ENCODE measurements at places on chromosomes 12 and 14.

- DNase-seq, result peak; percentile 17
Observed at GRCh38 chr12:132218915-132219314, 74.7 kb downstream of the NOC4L start.

DNA sequence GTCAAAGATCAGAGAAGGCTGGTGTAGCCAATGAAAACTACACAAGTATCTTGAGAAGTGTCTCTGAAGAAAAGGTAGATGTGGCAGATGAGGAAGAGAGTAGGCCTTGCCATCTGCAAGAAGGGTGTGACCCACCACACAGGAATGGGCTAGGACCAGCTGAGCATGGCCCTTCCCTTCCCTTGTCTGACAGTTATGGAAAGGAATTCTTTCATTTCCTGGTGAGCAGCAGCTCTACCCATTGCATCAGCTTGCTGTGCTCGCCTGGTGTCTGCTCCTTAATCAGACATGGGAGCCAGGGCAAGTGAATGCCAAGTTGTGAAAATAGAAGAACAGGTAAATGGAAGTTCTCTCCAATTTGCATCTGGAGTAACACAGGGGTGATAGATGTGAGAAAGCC, 145.2 kb upstream of the KRR1 start:
- peak; percentile 89 for DNase-seq

DNA sequence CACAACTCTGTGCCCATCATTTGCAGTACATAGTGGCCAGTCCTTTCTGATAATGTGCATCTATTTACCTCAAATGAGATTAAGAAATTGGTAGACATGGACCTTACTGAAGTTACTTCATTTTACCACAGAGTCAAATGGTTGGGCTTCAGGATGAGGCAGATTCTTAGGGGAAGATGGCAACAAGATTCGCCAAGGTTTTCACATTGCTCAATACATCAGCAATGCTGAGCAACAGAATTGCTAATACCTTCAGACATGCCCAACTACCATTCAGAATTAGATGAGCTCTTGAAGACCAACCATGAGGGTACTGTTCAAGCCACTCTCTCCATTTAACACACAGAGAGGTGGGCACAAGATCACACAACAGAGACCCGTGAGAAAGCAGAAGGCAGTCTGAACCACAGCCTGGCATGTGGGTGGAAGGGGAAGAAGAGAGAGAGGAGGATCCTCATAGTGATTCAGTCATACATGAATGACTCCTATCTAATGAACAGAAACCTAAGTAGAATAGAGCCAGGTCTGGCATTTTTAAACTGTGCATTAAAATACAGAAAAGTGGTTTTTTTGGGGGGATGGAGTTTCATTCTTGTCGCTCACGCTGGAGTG, 28.5 kb downstream of the CPM start:
- DNase-seq, result no peak

- DNase-seq, result no peak
Observed at GRCh38 chr12:111304642-111305071, 64.2 kb downstream of the PHETA1 start.

GRCh38 chr12:39587225-39587624, 32.4 kb downstream of the ABCD2 start:
- DNase-seq, result no peak

DNA sequence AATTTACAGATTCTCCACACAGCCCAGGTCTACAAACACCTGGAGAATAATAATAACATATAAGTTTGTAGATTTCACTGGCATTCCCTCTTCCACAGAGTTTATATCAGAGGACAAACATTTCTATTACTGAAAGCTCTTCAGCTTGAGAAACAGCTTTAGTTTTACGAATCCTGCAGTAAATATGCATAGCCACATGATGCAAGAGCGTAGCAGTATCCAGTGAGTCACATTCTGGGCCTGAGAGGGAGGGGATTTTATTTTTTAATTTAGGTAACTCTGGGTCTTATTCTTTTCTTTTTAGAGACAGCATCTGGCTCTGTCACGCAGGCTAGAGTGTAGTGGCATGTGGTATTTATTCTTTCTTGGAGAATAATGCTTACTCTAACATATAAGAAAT, 1002.8 kb downstream of the TRHDE start:
- DNase-seq, result no peak

- DNase-seq, result peak; percentile 78
Observed at GRCh38 chr12:1474041-1474573, 120.3 kb downstream of the FBXL14 start.

GRCh38 chr14:37262649-37263048, 64.9 kb downstream of the MIPOL1 start:
- DNase-seq, result no peak

GRCh38 chr14:33510063-33510481, 440.8 kb downstream of the EGLN3 start:
- DNase-seq, result no peak

- DNase-seq, result no peak
Observed at GRCh38 chr12:107501681-107502080, 183.9 kb upstream of the PWP1 start.

GRCh38 chr14:25122211-25122610, 72.3 kb upstream of the STXBP6 start:
- no peak for DNase-seq

- DNase-seq, result peak; percentile 62
Observed at GRCh38 chr12:67697443-67697842, 48.9 kb downstream of the DYRK2 start.

DNA sequence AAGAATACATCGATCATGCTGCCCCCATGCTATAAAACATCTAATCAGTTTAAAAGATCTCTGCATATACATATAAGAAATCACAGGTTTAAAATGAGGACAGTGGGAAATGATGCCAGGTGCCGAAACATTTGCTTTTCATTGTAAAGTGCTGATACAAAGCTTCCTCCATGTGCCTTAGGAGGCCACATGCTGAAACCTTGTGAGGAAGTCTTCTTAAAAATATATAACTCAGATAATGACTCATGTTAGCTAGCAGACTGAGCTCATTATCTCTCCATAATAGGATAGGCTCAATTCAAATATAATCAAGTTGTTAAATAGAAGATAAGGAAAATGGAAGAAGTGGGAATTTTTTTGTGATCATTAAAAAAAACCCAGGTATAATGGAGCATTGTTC, 65.9 kb downstream of the RFX4 start:
- no peak for DNase-seq

DNA sequence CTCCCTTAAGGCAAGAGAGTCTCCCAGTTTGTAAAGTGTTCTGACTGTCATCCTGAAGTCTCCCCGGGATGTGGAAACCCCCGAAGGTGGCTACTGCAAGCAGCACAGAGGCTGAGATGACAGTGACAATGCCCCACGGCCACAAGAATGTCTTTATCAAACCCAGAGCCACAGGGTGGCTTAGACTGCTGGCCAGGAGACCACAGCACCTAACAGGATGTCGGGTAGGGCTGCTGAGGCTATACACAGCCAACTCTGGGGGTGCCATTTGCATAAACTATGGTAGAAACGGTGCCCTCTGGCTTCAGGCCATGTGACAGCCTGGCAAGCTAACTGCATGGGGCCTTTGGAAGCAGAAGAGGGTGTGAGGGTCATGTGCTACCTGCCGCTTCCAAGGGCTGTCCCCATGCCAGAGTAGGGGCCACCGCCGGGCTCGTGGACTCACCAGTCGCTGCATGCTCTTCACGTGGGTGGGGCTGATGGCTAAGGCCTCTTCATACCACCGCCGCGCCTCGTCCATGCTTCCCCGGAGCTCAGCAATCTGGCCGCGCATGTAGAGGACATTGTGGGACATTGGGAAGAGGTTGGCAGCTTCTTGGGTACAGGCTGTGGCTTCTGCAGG, 180.9 kb downstream of the CALM1 start:
- no peak for DNase-seq

GRCh38 chr12:80857311-80857710, 80.4 kb downstream of the LIN7A start:
- DNase-seq, result no peak

GRCh38 chr14:36935976-36936678, 236.3 kb downstream of the SLC25A21 start:
- no peak for DNase-seq

GRCh38 chr14:78530078-78530477, 359.9 kb downstream of the NRXN3 start:
- peak; percentile 33 for DNase-seq

DNA sequence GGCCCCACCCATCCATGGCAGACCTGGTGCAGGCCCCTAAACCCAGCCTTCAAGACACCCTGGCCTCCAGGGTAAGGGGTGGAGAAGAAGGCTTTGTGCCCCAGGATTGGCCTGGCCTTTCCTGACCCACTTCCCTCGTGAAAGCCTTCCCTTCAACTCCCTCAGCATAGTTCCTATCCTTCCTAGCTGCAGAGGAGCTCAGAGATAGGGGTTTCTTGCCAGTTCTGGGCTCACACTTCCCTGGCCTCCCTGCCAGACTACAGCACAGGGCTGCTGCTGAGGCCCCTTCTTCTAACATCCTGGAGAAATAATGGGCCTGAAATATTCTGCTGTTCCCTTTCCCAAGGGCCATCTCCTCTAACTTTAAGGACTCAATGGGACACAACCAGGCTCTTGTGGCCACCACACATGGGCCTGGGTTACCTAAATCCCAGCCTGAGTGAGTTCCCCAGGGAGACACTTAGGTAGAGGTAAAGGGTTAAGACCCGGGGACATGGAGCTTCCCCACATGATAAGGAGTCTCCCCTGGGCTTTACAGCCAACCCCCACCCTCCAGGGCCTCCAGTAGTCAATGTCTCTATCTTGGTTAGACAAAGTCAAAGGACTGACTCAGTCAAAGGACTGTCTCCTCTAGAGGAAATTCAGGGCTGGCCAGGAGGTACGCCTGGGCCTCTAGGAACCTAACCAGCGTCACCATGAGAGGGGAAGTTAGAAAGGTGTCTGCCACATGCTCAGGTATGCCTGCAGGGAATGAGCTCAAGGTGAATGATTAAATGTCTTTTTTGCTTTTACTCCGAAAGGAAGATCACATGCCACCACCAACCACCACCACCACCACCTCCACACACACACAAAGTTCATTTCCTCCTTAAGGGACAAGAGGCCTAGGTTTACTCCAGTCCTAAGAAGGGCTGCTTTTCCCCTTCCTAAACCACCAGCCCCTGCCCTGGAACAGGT, 7.1 kb downstream of the ZFP36L1 start:
- peak; percentile 88 for DNase-seq

DNA sequence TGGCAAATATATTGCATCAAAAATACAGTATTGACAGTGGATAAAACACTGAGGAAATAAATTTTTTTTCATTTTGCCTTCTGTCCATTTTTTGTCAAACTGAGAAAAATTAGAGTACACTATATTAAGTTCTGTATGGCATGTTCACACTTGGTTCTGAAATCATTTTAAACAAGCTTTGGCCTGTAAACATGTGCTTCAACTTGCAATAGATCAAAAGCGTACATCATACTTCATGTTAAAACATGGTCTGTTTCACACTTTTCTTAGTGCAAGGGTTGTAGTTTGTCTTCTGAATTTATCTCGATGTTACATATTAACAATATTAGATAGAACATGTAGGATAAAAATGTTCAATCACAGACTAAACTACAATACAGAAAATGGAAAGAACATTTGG, 208.0 kb downstream of the PCNX1 start:
- DNase-seq, result no peak

- no peak for DNase-seq
Observed at GRCh38 chr12:130073721-130074120, 88.5 kb upstream of the FZD10 start.

GRCh38 chr12:88896958-88897357, 316.7 kb upstream of the KITLG start:
- DNase-seq, result no peak

DNA sequence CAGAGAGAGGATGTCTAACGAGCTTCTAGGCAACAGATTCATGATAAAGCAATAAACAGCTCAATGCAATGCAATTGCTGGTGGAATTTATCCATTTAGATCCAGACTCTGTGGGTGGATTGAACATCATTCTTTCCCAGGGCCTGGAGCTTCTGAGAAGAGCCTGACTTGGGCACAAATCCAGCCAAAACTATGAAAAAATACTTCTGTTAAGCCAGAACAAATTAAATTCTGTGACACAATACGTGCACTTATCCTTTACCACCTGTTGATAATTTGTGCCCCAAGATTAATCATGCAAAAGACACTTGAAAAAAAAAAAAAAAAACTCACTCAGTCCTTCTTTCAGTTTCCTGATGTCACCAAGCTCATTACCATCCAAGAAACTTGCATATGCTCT, 446.0 kb upstream of the DCN start:
- no peak for DNase-seq

GRCh38 chr12:56635806-56636674, 5.9 kb upstream of the BAZ2A start:
- peak; percentile 88 for DNase-seq

DNA sequence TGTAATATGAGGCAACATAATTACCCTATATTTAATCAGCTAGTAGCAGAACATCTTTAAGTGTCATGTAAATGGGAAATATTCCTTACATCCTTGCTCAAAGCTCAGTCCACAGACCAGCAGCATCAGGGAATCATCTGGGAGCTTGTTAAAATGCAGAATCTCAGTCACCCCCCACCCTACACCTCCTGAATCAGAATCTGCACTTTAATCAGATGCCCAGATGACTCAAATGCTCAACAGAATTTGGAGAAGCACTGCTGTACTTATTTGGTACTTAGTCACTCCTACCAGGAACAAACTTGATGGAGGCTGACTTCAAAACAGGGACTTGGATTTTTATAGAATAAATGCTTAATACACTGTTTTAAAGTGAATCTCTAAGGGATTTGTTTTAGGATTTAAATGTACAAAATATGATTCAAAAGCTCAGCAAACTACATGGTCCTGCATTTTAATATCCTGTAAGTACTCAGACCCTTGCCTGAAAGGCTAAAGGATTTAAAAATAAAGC, 96.5 kb downstream of the ARMH4 start:
- no peak for DNase-seq

GRCh38 chr14:24179294-24179960, 7.5 kb downstream of the REC8 start:
- DNase-seq, result no peak

- DNase-seq, result no peak
Observed at GRCh38 chr14:96497586-96497985, 4.6 kb upstream of the PAPOLA start.

DNA sequence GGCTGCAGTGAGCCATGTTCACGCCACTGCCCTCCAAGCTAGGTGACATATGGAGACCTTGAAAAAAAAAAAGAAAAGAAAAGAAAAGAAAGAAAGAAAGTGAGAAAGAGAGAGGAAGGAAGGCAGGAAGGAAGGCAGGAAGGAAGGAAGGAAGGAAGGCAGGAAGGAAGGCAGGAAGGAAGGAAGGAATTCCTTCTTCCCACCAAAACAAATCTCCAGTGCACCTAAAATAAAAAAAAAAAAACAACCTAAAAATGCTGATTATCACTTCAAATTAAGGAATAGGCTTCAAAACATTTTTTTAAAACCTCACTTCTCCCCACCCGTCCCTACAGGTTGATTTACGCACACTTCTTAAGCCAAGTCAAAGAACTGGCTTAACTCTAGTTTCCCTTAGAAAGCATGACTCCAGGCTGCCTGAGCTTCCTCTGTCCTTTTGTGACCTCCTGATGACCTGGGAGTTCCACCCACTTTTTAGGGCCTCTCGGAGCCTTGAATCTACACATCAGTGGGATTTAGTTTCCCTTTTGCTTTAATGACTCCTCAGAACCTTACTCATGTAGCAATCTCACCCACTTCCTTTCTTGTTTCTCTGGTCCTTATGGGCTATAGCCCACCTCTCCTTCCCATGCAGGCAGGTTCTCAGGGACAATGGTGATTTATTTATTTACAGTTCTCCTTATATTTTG, 18.6 kb downstream of the DUSP6 start:
- no peak for DNase-seq

GRCh38 chr12:26741584-26742227, 91.3 kb downstream of the ITPR2 start:
- no peak for DNase-seq

Measured in SW480 (cell line).